ENCODE measurements at places on chromosomes 4 and X.

GRCh38 chr4:99852199-99852749 lies 35.6 kb downstream of the DAPP1 start:
- DNase-seq, result no peak

- no peak for DNase-seq
Observed at GRCh38 chr4:105059337-105059736, 87.3 kb upstream of the TET2 start.

DNA sequence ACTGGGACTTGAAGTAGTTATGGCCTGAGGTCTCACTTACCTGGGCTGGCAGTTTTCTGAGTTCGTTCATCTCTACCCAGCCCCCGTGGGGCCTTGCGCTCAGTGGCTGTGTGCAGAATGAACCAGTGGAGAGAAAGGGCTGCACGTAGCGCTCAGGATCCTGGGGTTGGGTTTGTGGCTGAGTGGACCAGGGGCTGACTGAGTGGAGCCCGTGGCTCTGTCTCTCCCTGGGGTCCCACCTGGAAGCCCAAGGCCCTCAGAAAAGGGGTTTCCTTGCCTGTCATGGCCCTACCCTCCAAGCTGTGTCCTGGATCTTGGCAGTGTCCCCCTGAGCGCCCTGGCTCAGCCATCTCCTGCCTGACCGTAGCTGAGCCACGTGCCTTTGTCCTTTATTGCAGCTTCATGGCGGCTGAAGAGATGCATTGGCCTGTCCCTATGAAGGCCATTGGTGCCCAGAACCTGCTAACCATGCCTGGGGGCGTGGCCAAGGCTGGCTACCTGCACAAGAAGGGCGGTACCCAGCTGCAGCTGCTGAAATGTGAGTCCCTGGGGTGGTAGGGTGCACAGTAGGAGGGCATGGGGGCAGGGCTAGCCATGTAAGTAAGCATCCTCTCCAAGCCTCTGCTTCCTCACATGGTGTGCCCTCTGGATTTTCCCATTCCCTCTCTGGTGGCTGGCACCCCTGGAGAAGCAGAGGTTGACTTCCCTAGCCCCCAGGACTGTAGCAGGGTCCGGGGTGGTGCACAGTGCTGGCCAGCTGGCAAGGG lies 23.2 kb upstream of the ADD1 start:
- no peak for DNase-seq

DNA sequence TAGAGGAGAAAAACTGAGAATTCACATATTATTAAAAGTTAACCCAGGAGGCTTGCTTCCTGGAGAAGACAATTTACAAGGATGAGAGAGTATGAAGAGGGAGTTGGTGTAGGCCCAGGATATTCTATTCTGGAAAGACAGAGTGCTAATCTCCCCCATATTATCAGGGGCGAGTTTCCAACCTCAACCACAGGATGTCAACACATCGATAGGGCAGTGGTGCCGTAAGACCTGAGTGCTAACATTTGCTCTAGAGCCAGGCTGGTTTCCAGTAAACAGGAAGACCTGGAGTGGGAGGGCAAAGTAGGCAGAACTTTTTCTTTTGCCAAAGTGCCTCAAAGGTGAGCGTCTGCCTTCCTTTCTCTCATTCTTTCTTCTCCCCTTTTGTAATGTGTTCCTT lies 2.8 kb upstream of the AWAT1 start:
- DNase-seq, result no peak

DNA sequence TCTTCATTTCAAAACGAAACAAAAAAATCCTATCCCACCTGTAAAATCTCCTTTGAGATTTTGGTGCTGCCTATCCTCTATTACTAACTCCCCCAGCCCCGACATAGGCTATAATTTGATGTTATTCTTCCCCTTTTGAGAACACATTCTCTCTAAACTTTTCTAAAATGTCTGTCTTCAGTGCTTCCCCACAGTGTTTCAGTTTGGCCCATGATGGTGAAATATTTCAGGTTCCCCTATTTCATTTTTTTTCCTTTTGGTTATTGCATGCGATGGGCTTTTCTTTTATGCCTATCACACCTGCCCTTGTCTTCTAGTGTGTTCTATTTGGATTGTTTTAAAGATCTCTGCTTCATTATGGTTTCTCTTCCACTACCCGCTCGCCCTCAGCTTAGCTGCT lies 14.7 kb downstream of the BCORL1 start:
- DNase-seq, result no peak

DNA sequence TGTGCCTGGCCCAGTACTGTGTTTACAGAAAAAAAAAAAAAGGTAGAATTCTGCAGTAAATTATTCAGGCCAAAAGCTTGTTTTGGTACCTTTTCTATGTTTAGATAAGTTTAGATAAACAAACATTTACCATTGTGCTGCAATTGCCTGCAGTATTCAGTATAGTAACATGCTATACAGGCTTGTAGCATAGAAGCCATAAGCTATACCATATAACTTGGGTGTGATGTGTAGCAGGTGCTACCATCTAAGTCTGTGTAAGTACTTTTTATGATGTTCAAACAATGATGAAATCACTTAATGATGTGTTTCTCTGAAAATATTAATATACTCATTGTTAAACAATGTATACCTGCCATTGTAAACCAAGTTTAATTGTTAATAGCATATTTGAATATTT lies 241.6 kb upstream of the HS3ST1 start:
- no peak for DNase-seq

- DNase-seq, result no peak
Observed at GRCh38 chr4:168634276-168634802, 137.5 kb downstream of the PALLD start.

DNA sequence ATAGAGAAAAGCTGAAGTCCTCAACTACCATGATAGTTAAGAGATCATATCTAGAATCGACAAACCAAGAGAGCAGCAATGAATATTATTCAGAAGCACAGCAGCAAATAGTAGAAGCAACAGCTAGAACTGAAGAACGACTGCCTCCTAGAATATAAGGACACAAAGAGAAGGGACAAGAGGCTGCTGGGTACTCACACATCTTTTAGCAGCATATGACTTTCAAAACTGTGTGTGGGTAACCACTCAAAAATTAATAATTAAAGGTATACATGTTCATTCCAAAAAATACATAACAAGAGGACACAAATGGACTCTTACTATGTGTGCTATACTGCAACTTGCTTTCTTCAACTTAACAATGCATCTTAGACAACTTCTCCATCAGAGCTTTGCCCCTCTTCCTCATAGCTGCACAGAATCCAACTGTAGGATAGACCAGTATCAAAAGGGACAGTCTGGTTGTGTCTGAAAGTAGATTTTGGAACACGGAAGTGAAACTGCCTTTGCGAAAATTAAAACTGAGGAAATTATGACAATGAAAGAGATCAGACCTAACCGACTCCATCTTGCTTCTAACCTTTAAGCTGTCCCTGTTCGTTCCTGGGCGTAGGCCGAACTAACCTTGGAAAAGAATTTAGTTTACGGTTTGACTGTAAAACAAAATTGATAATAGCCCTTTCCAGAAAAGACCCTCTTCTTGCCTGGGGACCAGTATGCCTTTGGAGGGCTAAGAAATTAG lies 125.7 kb downstream of the SH3KBP1 start:
- DNase-seq, result no peak

DNA sequence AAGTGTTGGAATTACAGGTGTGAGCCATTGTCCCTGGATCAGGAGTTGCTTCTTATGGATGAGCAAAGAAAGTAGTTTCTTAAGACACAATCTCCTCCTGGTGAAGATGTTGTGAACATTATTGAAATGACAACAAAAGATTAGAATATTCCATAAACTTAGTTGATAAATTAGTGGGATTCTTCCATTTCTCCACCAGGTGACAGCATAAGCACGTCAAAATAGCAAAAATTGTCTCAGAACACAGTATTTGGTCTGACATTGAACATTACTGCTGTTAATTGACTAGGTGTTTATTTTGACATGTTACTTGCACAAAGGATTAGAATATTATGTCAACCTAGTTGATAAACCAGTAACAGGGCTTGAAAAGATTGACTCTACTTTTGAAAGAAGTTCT lies 21.6 kb downstream of the CLDN34 start:
- no peak for DNase-seq

DNA sequence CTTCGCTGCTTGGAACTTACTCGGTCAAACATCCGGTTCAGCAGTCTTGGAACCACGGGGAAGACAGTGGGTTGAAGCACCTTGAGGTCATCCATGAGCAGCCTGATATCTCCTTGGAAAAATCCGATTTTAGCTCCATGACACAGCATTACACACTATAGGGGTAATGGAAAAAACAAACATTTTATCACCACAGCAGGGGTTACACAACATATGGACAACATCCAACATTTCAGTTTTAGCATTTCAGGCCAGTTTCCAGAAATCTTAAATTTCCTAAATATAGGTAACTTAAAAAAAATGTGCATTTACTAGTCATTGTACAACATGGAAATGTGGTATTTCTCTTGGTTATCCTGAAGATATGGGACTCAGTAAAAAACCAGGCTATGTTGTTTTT lies 34.4 kb upstream of the CENPU start:
- no peak for DNase-seq

DNA sequence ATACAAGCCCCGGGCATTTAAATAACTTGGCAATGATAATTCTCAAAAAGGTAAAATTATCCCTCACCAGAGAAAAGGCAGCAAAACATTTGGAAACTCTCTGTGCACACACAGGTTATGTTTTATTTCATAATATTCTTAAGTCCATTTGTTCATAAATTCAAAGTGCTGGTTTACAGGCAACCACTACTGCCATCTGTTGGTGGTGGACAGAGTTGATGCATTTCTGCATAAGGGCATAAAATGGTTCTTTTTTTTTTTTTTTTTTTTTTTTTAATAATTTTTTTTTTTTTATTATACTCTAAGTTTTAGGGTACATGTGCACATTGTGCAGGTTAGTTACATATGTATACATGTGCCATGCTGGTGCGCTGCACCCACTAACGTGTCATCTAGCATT lies 31.5 kb upstream of the IL21 start:
- no peak for DNase-seq

- no peak for DNase-seq
Observed at GRCh38 chrX:13009273-13009672, 34.4 kb downstream of the TMSB4X start.

- DNase-seq, result no peak
Observed at GRCh38 chr4:61556277-61556676, 356.2 kb downstream of the ADGRL3 start.

DNA sequence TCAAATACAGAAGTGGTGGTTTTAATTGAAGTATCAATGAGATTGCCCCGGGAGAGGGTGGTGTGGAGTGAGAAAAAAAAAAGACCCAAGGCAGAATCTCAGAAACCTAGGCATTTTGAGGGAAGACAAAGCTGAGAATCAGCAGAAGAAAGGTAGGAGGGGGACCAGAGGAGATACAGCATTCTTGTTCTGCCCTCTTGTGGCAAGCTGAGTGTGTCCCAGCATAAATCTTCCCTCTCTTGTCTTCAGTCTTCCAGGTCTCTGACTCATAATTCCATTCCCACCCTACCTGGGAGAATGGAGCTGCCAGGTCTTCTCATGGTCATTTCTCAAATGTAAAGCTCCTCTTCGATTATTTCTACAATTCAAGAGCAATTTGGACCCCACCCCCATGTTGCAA lies 32.7 kb upstream of the MAGED1 start:
- no peak for DNase-seq

GRCh38 chrX:48754238-48754637 lies 7.3 kb upstream of the GLOD5 start:
- DNase-seq, result no peak

GRCh38 chr4:88045021-88045420 lies 37.6 kb downstream of the PKD2 start:
- no peak for DNase-seq

DNA sequence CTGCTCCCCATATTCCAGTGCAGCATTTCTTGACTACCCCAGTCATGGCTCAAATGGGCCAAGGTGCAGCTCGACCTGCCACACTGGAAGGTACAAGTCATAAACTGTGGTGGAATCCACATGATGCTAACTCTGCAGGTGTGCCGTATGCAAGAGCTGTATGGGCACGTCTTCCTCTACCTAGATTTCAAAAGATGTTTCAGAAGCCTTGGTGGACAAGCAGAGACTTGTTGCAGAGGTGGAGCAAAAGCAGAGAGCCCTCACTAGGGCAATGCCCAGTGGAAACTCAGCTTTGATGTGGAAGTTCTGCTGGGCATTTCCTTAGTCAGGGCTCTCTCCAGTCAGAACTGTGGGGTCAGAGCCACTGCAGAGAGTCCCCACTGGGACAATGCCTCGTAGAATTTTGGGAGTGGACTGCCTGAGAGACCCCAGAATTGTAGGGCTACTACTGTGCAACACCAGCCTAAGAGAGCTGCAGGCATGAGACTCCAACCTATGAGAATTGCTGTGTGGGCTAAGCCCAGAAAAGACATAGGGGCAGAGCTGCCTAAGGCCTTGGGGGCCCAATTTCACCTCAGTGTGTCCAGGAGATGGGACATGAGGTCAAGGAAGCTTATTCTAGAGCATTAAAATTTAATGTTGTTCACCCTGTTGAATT lies 65.7 kb downstream of the BEX3 start:
- DNase-seq, result no peak

- no peak for DNase-seq
Observed at GRCh38 chr4:24949970-24950369, 37.1 kb upstream of the CCDC149 start.

DNA sequence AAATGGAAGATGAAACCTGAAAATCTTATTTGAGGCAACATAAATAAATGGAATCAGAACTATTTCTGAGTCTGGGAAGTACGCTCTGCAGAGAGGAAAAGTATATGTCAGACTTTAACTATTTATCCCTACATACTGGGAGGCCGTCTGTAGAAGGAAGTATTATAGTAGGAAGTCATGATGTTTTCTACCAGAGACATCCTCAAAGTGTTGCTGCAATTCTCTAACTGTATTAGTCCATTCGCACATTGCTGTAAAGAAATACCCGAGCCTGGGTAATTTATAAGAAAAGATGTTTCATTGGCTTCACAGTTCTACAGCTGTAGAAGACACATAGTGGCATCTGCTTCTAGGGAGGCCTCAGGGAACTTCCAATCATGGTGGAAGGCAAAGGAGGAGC lies 88.7 kb upstream of the TBL1X start:
- DNase-seq, result no peak

DNA sequence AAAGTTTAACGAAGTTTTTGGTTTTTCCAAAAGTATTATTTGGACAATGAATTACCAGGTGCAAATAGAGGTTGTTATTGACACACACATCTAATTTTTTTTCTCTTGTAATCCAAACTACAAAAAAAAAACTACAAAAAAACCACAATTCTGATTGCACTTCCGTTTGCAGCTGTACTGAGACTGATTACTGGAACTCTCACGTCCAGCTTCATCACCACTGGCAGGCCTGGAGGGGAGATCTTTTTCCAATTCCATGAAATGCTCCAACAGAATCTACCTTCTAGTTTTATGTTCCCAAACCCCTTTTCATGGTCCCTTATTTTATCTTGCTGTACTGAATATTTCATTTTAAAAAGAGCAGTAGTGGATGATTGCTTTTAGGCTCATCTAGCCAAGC lies 1118.3 kb downstream of the C4orf33 start:
- DNase-seq, result no peak

- DNase-seq, result no peak
Observed at GRCh38 chr4:95059663-95060062, 301.9 kb downstream of the BMPR1B start.

DNA sequence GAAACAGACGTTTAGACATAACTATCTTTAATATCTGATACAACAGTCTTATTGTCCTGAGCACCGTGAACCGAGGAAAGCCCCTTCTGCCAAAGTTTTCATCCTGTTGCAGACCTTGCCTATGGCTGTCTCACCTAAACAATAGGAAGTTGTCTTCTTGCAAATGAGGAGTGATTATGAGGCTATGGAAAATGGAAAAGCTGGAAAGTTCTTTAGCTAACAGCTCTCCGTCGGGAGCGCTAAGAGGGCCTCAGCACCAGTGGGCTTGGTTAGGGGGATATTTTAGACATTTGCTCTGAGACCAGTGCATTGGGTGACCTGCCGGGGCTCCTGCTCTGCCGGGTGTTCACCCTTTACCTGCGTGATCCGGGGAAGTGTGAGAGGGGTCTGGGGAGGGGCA lies 28.4 kb downstream of the TMEM131L start:
- no peak for DNase-seq

Data from activated T-helper 1 cell treated with anti-CD3 and anti-CD28 coated beads, Interleukin-2, amount 50 U/mL, for 16 hours (primary cell).